SK-N-SH (cell line): ENCODE measurements at places on chromosomes 1 and 21. TPM values are rescaled to one million over a fixed set of nuclear protein-coding genes. Genes with fewer than 3 reads are reported as not detected.
A peak's percentile ranks its signal among the peaks of the same experiment; 100 is the strongest.

DNA sequence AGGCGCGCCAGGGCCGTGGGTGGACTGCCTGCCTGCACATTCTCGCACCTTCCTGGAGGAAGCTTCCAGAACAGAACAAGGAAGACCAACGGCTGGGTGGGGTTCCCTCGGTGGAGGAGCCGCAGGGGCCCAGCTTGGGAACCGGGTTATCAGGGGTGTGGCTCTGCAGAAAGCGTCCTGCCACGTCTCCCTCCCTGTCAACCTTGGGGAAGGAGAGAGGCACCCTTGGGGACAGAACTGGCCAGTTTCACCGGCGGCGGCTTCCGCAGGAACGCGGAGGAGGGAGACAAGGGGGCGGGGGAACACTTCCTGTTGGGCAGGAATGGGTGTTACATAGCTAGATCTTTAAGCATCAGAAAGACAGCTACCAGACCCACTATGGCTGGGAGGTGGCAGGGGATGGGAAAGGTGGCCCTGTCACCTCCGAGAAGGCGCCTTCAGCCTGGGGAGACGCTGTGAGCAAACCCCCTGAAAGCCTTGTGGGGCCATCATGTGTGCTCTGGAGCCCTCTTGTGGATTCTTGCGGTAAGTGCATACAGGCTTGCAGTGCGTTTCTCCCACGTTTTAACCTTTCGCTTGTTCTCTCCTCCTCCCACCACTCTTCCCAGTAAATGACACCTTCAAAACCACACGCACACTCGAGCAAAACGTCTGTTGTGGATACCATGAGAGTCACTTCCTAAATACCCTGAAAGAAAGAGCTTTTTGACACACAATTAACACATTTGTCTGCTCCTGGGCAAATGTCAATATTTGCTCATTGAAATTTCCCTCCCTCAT is 3.8 kb upstream of the PLEKHA6 start:
- DNase-seq = peak; percentile 74

GRCh38 chr1:220516722-220517042 is 11.3 kb upstream of the MARK1 start:
- DNase-seq = no peak

- DNase-seq = no peak
These were observed 33.3 kb downstream of the LRRC8B start for GRCh38 chr1:89557956-89558355.

GRCh38 chr21:17796037-17796403 is 23.1 kb downstream of the C21orf91 start:
- no peak for DNase-seq

The CEPT1 gene
- polyA plus RNA-seq = 11.6 and 17.6 TPM in 2 replicates

The S100A7 gene
- polyA plus RNA-seq = not detected in 2 replicates

The FOXO6 gene
- 0.11 and 0.35 TPM in 2 replicates for polyA plus RNA-seq

The GDAP2 gene
- polyA plus RNA-seq = 5.6 and 8.7 TPM in 2 replicates
